ENCODE measurements at places on chromosomes 4 and X. TPM values are rescaled to one million over a fixed set of nuclear protein-coding genes. Genes with fewer than 3 reads are reported as not detected.

GRCh38 chr4:26476545-26476944 lies 13.7 kb downstream of the CCKAR start:
- no peak for DNase-seq

- DNase-seq = no peak
These were observed 153.7 kb downstream of the AMELX start for GRCh38 chrX:11446949-11447348.

- DNase-seq = no peak
These were observed 45.9 kb upstream of the NUDT6 start for GRCh38 chr4:122968227-122968812.

GRCh38 chr4:54872261-54872660 lies 214.5 kb downstream of the KIT start:
- DNase-seq = no peak

DNA sequence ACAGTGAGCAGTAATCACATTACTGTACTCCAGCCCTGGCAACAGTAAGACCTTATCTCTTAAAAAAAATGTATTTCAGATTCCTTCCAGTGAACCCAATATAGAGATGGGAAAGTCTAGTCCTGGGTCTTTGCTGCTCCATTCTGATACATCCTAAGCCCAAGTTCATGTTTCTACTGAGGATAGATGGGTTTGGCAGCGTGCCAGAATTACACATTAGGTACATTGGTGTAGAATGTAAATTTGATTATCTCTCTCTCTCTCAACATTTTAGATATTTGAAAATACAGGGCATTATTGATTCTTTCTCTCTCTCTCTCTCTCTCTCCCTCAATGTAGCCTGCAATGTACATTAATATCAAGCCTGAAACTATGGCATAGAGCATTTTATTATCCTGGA lies 43.5 kb upstream of the ZNF330 start:
- no peak for DNase-seq

GRCh38 chr4:80142394-80143306 lies 54.7 kb upstream of the PRDM8 start:
- DNase-seq = no peak

- DNase-seq = peak; percentile 80
These were observed 27.1 kb upstream of the SCRG1 start for GRCh38 chr4:173426064-173426463.

ALB gene
- total RNA-seq = not detected

LDB2 gene
- not detected for total RNA-seq

KCNIP4 gene
- not detected for total RNA-seq
